ENCODE measurements at places on chromosomes 4 and X. TPM values are rescaled to one million over a fixed set of nuclear protein-coding genes. Genes with fewer than 3 reads are reported as not detected.
A peak's percentile ranks its signal among the peaks of the same experiment; 100 is the strongest.

Gene KIF4A
- polyA plus RNA-seq: not detected

Gene FGF5
- polyA plus RNA-seq: not detected

Gene SPANXN1
- polyA plus RNA-seq: not detected

Gene EGF
- polyA plus RNA-seq: not detected

Gene PNMA3
- 0.30 TPM for polyA plus RNA-seq

Gene TBX22
- not detected for polyA plus RNA-seq

Gene TRPC3
- not detected for polyA plus RNA-seq

Gene XKRX
- polyA plus RNA-seq: not detected

Gene STATH
- not detected for polyA plus RNA-seq

Gene ABLIM2
- 1.2 TPM for polyA plus RNA-seq

DNA sequence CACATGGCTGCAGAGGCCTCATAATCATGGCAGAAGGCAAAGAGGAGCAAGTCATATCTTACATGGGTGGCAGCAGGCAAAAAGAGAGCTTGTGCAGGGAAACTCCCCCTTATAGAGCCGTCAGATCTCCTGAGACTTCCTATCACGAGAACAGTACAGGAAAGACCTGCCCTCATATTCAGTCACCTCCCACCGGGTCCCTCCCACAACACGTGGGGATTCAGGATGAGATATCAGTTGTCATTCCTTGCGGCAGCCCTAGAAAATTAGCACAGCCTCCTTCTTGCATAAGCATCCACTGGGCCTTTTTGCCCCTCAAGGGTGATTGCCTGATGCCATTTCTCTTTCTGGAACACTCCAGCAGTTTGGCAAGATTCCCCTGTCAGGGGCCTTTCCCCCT, 61.7 kb upstream of the STX18 start:
- no peak overlapping the region for H3K4me3 ChIP-seq
- H3K27me3 ChIP-seq: no peaks in the 10 kb centered on the region
- no peaks in the 10 kb centered on the region for H3K36me3 ChIP-seq
- no peaks in the 10 kb centered on the region for H3K4me1 ChIP-seq
- DNase-seq: no peak

DNA sequence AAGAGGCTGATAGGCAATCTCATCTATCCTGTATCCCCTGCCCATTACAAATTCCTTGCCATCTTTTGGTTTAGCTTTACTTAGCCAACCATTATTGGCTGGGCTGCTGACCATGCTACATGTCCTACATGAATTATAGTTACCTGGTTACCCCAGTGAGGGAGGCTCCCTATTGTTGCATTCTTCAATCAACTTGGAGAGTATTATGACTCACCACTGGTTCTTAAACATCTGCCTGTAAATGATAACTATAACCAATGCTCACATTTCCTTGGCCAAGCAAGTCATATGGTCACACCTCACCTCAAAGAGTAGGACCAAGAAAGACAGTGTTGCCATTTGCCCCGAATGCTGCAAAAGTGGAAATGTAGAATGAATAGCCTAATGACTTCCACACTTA, 297.6 kb downstream of the IL15 start:
- no peak for DNase-seq
- H3K27ac ChIP-seq: no peak overlapping the region
- H3K36me3 ChIP-seq: no peaks in the 10 kb centered on the region
- H3K4me1 ChIP-seq: no peaks in the 10 kb centered on the region
- H3K27me3 ChIP-seq: no peaks in the 10 kb centered on the region

DNA sequence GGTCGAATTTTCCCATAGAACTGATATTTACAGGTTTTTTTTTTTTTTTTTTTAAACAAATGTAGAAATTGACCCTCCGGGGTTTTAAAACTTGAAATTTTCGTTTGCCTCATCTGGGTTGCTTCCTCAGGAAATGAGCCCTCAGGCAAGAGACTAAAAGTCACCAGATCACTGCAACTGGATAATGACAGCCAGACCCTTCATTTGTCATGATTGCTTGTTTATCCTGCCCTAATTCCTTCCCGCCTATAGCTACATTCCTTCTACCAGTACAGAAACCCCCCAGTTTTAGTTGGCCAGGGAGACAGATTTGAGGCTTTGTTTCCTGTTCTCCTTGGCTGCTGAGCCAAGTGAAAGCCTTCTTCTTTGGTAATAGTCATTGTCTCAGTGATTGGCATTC, 44.0 kb upstream of the IGFBP7 start:
- H3K4me3 ChIP-seq: no peak overlapping the region
- no peak overlapping the region for H3K27ac ChIP-seq
- no peaks in the 10 kb centered on the region for H3K4me1 ChIP-seq
- H3K36me3 ChIP-seq: no peaks in the 10 kb centered on the region
- no peak for DNase-seq

GRCh38 chr4:39834269-39834668, 136.3 kb downstream of the UBE2K start:
- no peaks in the 10 kb centered on the region for H3K27me3 ChIP-seq
- no peaks in the 10 kb centered on the region for H3K4me1 ChIP-seq
- H3K4me3 ChIP-seq: no peak overlapping the region
- H3K36me3 ChIP-seq: peaks cover 26% of the 10 kb centered on the region
- DNase-seq: no peak

- H3K27me3 ChIP-seq: no peaks in the 10 kb centered on the region
- H3K4me3 ChIP-seq: no peak overlapping the region
- H3K4me1 ChIP-seq: no peaks in the 10 kb centered on the region
- DNase-seq: no peak
Observed at GRCh38 chr4:95798003-95798402, 41.9 kb upstream of the PDHA2 start.

GRCh38 chrX:703866-704265, 73.3 kb downstream of the SHOX start:
- no peaks in the 10 kb centered on the region for H3K4me1 ChIP-seq
- H3K27me3 ChIP-seq: no peaks in the 10 kb centered on the region
- no peak for DNase-seq

- H3K4me1 ChIP-seq: peaks cover 13% of the 10 kb centered on the region
- no peaks in the 10 kb centered on the region for H3K36me3 ChIP-seq
- DNase-seq: no peak
- no peak overlapping the region for H3K4me3 ChIP-seq
- no peak overlapping the region for H3K27ac ChIP-seq
Observed at GRCh38 chr4:83250687-83251446, 33.7 kb downstream of the COQ2 start.

- no peak overlapping the region for H3K4me3 ChIP-seq
- no peaks in the 10 kb centered on the region for H3K4me1 ChIP-seq
- no peak overlapping the region for H3K27ac ChIP-seq
- DNase-seq: no peak
- H3K36me3 ChIP-seq: no peaks in the 10 kb centered on the region
Observed at GRCh38 chrX:46754036-46754435, 4.9 kb downstream of the SLC9A7 start.

GRCh38 chr4:99088023-99088449, 552 bp downstream of the ADH5 start:
- peak overlapping the region; percentile 97 for H3K4me3 ChIP-seq
- peaks cover 20% of the 10 kb centered on the region for H3K36me3 ChIP-seq

- H3K27me3 ChIP-seq: no peaks in the 10 kb centered on the region
- H3K36me3 ChIP-seq: no peaks in the 10 kb centered on the region
- no peaks in the 10 kb centered on the region for H3K4me1 ChIP-seq
- no peak overlapping the region for H3K4me3 ChIP-seq
Observed at GRCh38 chr4:119930546-119930945, 136.1 kb downstream of the MAD2L1 start.

DNA sequence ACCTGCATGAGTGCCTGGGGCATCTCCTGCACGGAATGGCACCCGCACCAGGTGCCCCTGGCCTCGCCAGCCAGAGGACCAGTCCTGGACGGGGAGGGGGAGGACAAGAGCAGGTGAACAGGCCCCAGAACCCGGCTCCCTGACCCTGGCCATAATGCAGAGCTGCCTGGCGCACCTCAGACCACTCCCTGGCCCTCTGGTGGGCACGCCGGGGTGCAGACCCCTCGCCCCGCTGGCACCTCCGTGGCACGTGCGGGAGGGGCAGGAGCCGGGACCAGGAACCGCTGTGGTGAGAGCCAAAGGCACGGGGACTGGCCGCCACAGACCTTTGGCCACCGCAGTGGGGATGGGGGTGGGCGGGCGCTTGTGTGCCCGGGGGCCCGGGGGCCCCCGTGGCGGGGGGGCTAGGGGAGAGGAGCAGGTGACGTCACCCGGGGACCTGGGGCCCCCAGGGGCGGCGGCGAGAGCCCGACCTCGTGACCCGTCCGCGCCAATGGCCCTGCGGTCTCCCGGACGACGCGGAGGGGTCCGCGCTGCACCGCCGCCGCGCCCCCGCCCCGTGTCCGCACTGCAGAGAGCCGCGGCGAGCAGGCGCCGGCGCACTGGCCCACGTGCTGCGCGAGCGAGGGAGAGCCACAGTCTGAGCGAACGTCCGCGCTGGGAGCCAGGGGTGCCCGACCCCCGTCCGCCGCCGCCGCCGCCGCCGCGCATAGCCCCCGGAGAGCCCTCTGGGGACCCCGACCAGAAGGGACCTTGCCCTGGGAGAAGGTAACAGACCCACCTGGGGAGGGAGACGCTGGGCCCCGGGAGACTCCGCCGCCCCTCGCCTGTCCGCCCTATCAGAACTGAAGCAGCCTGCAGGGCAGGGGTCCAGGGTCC, at the start of gene PNMA3:
PNMA3 (plus strand) TSS at position 600 of the 879 bp plus-strand sequence. CDS start 586 bp downstream, outside the sequence.
- H3K4me3 ChIP-seq: no peak within 1 kb of the TSS
- no peaks in the 10 kb centered on the region for H3K27me3 ChIP-seq
- no peak within 1 kb of the TSS for H3K27ac ChIP-seq
- no peak for DNase-seq
- H3K4me1 ChIP-seq: no peaks in the 10 kb centered on the region

DNA sequence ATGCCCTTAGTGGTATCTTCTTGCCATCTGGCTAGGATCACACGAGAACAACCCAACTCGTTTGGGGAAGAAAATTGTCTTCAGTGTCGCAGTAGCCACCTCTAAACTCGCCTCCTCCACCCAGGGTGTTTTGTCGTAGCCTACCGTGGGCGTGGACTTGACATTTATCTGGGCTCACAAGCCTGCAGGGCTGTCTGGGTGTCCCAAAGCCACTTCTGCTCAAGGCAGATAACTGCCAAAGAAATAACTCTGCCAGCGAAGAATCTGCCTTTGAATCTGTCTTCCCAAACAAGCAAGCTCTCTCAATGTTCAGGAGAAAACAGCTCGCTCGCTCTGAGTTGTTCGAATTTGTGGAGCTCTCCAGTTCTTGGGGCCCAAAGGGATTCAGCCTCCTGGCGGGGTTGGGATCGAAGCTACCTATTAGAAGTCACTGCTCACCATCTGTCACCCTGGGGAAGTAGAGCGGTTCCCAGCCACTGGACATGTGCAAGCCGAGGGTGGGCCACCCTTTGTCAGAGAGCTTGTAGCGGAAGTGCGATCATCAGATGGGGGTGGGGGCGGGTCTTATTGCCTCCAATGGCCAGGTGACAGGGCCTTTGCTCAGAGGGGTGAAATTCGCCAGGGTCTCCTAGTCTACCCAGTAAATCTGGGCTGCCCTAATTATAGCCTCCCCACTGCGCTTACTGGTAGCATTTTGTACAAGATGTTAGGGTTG, 14.8 kb downstream of the BLOC1S4 start:
- no peaks in the 10 kb centered on the region for H3K36me3 ChIP-seq
- no peak for DNase-seq
- H3K4me3 ChIP-seq: no peak overlapping the region
- peak overlapping the region; percentile 83 for H3K27ac ChIP-seq

GRCh38 chr4:169795585-169795984, 37.8 kb upstream of the HPF1 start:
- no peaks in the 10 kb centered on the region for H3K4me1 ChIP-seq
- no peak overlapping the region for H3K27ac ChIP-seq
- no peak for DNase-seq
- no peaks in the 10 kb centered on the region for H3K36me3 ChIP-seq
